BE2C (cell line): ENCODE measurements at places on chromosomes 7 and 10.
A peak's percentile ranks its signal among the peaks of the same experiment; 100 is the strongest.

DNA sequence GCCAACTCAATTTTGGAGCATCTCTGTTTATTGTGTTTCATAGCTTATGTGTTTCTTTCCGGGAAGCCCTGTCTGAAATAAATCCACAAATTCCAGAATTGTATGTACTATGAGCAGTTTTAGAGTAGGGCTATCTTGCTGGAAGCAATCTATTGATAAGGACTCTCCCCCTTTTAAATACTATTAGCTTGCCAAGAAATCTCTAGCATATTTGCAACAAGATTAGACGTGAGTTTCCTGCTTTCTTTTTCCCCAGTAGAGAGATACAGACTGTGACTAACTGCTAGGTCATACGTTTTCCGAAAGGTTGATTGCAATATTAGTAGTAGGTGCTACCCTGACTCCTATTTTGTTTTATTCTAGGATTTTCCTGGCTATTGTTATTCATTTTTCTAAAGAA lies 277.0 kb downstream of the MALRD1 start:
- no peak for DNase-seq

- no peak for DNase-seq
Observed at GRCh38 chr10:112404617-112405016, 30.7 kb downstream of the ACSL5 start.

GRCh38 chr7:37510043-37510634 lies 61.5 kb upstream of the ELMO1 start:
- no peak for DNase-seq

DNA sequence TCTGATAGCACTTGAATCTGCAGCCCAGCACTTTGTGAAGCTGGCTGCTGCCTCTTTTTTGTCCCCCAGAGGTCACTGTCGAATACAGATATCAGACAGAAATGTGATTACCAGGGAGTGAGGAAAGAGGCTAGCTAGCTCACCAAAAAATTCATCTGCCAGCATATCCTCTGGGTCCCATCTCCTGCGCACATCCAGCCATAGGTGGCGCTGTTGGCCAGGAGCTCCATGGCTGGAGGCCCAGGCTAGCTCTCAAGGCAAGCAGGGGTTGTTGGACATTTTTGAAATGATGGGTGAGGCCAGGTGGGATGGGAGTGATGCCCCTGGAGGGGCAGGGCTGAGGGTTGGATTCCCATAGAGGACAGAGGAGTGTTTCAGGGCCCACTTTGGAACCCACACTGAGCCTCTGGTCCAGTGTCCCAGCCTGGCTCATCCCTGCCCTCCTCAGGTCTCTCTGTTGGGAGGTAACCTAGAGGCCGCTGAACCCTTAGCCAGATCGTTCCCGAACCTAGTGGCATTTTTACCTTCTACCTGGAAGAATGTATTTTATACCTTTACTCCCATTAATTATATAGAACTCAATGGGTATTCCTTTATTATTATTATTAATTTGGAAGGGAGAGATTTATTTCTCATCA lies 14.8 kb downstream of the DPCD start:
- peak; percentile 87 for DNase-seq

- no peak for DNase-seq
Observed at GRCh38 chr7:50684713-50685075, 98.0 kb downstream of the GRB10 start.

DNA sequence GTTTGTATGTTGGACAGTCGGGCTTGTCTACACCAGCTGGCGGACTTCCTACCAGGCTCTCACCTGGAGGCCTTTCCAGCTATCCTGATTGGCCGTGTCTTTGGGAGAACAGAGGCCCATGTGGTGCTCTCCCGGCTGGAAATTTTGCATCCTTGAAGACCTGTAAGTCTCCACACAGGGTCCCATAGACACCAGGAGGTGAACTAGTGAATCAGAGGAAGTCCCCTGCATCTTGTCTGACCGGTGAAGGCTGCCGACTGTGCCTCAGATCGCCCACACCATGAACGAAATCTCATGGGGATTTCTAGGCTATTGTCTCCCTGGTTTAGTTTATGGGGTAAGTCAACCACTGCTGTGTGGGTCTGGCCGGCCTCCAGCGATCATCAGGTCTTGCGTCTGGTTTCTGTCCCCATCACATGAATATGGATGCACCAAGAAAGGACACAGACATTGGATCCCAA lies 108.4 kb upstream of the LYZL2 start:
- DNase-seq, result no peak

- DNase-seq, result no peak
Observed at GRCh38 chr10:32271617-32272016, 75.3 kb downstream of the EPC1 start.

DNA sequence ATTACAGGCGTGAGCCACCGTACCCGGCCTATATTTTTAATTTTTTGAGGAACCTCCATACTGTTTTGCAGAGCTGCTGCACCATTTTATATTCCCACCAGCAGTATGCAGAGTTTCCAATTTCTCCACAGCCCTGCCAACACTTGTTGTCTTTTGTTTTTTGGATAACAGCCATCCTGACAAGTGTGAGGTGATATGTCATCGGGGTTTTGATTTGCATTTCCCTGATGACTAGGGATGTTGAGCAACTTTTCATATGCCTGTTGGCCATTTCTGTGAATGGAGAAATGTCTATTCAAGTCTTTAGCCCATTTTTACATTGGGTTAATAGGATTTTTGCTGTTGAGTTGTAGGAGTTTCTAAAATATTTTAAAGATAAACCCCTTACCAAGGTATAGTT lies 22.2 kb downstream of the ENTPD7 start:
- DNase-seq, result no peak

- no peak for DNase-seq
Observed at GRCh38 chr10:101011517-101012423, 12.2 kb downstream of the LZTS2 start.

DNA sequence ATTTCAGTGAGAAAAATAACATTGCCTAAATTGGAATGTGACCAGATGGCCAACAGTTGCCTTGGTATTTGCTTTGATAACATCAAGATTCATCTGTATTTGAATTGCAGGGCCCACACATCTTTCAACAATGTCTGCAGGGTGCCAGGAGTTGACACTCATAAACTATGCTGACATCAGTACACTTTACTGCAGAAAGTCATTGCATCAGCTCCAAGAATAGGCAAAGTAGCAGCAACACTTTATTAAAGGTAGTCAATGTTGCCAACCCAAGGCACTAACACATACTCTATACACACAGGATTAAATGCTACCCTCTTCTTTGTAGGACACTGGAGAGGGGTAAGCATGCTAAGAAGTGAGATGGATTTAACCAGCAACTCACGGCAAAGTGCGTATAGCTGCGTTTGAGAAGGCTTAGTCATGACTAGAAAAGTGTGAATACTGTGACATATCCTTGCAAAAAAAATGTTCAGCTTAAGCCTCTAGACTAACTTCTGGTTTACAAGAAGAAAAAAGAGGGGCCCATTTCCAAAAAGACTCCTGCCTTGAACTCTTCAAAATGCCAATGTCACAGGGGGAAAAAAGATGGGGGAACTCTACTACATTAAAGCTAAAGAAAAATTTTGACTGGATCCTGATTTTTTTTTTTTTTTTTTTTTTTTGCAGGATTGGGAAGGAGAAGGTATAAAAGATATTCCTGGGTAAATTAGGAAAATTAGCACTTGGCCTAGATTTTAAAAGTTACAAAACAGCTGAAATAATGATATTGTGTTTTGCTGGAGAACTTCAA lies 2.2 kb downstream of the BBIP1 start:
- DNase-seq, result no peak

DNA sequence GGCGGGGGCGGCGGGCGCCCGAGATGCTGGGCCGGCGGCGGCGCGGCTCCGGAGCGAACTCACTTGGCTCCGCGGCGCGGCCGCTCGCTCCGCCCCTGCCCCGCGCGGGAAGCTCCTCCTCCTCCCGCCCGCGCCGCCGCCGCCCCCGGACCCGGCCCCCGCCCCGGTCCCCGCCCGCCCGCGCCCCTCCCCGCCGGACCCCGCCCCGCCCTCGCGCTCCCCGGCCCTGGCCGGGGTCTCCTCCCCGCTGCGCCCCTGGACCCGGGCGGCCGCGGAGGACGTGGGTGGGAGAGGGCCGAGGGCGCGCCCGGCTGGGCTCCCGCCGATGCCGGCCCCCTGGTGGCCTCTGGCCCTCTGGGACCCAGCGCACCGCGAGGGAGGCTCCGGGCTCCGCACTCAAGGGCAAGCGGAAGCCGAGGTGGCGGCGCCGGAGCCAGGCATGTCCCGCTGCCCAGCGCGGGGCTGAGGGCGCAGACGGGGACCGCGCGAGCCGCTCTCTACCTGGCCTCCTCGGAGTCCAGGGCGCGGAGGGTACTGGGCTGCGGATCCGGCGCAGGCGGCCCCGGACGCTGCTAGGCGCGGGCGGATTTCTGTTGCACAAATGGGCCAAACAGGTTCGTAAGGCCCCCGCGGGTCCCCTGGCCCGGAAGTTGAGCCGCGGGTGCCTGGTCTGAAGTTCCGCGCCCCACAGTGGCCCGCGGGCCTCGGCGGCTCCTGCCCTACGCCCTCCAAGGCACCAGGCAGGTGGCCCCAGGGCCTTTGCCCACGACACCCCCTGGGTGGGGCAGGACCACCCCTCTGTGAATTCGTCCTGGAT lies at the start of gene TCERG1L:
TSS of gene TCERG1L (minus strand) at position 61 of the 817 bp plus-strand sequence. CDS start 86 bp downstream, outside the sequence.
- no peak for DNase-seq

- DNase-seq, result peak; percentile 37
Observed at GRCh38 chr7:151142686-151143040, 24.8 kb downstream of the GBX1 start.
